ENCODE measurements at places on chromosomes 16 and 17.

DNA sequence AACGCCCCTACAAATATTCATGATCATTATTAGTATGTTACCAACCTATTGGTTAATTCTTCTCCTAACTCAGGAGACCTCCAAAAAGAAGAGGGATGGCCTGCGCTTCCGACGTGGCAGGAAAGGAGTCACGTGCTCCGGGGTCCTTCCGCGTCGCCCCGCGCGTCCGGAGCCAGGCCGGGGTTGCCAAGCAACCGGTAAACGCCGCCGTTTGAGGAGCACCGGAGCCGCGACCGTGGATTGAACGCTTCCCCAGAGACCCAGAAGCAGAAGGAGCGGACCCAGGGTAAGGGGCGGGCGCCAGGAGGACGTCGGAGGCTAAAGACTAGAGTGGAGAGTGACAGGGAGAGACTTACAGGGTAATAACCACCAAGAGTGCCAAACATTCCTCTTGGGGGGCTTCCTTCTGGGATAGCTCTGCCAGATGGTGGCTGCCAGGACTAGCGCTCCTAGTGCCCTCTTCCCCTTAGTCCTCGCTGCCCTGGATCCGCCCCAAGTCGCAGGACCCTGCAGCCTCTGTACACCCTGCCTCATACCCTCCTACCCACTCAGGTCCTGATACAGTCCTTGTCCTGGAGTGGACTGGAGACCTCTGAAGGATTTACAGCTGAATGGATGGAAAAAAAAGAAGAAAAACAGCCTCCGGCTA, at the start of gene DNAI2:
Gene DNAI2, plus strand, starts transcription at position 175 of the 649 bp plus-strand sequence. CDS start 7,584 bp downstream, outside the sequence.
- DNase-seq = no peak

- no peak for DNase-seq
Measured at GRCh38 chr17:49580055-49580721, 4.5 kb downstream of the NXPH3 start.

GRCh38 chr16:80577485-80578280, 36.9 kb downstream of the DYNLRB2 start:
- DNase-seq = no peak

GRCh38 chr17:7989781-7990655, 12.4 kb upstream of the GUCY2D start:
- peak; percentile 85 for DNase-seq

DNA sequence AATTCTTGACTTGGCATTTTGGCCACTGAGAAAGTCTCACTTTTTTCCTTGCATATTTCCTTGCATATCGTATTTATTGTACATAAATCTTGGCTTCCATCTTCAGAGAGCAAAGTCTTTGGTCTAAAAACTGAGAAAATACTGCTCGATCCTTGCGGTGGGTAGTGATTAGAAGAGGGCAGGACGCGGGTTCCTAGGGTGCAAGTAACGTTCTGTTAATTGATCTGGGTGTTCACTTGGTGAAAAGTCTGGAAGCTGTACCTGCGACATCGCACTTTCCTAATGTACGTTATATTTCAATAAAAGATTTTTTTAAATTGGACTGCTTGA, 758 bp upstream of the UBALD2 start:
- no peak for DNase-seq

DNA sequence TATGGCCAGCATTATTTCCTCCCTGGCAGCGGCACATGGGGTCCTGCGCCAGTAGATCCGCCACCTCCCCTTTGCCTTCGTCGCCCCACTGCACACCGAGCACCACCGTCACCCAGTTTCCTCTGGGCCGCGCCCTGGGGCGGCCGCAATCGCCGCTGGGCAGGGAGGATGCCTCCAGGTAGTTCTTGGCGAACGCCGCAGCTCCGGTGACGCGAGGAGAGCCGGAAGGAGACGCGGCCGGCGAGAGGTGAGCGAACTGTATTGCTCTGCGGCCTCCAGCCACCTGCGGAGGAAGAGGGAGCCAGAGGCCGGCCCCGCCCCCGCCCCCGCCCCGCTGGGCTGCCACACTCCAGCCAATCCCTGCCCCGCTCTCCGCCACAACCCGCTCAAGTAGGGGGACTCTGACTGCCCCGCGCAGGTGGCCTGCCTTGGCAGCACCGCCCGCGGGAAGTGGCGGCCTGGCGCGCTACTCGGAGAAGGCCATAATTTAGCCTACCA, 11.8 kb upstream of the SLFN13 start:
- DNase-seq = peak; percentile 43

GRCh38 chr16:49592546-49593423, 219.2 kb downstream of the C16orf78 start:
- peak; percentile 19 for DNase-seq

- DNase-seq = peak; percentile 46
Measured at GRCh38 chr17:78745407-78746088, 36.5 kb downstream of the CYTH1 start.

DNA sequence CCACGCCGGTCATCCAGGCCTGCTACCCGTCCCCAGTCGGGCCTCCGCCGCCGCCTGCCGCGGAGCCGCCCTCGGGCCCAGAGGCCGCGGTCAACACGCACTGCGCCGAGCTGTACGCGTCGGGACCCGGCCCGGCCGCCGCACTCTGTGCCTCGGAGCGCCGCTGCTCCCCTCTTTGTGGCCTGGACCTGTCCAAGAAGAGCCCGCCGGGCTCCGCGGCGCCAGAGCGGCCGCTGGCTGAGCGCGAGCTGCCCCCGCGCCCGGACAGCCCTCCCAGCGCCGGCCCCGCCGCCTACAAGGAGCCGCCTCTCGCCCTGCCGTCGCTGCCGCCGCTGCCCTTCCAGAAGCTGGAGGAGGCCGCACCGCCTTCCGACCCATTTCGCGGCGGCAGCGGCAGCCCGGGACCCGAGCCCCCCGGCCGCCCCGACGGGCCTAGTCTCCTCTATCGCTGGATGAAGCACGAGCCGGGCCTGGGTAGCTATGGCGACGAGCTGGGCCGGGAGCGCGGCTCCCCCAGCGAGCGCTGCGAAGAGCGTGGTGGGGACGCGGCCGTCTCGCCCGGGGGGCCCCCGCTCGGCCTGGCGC, 2.4 kb downstream of the HIC1 start:
- DNase-seq = no peak

GRCh38 chr16:85441189-85441889, 171.8 kb upstream of the GSE1 start:
- no peak for DNase-seq

DNA sequence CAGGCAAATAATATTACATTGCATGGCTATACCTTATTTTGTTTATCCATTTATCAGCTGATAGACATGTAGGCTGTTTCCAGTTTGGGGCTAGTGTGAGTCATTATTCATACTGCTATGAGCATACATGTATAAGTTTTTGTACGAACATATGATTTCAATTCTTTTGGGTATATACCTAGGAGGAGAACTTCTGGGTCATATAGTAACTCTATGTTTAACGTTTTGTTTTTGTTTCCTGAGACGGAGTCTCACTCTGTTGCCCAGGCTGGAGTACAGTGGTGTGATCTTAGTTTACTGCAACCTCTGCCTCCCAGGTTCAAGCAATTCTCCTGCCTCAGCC, 2.4 kb upstream of the ITGAL start:
- peak; percentile 58 for DNase-seq

- DNase-seq = no peak
Measured at GRCh38 chr16:84780544-84781376, 39.0 kb upstream of the CRISPLD2 start.

DNA sequence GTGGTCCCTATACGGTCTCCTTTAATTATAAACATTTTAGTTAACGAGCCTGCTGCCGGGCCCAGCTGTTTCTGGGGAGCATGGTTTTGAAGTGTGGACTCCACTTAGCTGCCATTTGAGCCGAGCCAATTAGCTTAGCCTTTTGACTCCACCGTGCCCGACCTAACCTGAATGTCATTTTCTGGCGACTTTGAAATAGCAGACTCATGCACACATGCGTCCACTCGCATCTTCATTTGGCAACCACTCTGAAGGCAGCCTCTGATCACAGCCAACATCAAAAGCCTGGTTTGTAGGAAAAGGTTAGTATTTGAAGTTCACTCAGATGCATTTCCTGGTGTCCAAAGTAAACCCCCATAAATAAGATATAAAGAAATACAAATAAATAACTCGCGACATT, 16.8 kb downstream of the AXIN2 start:
- DNase-seq = no peak

GRCh38 chr16:21950782-21951521, 2.2 kb upstream of the UQCRC2 start:
- peak; percentile 40 for DNase-seq

DNA sequence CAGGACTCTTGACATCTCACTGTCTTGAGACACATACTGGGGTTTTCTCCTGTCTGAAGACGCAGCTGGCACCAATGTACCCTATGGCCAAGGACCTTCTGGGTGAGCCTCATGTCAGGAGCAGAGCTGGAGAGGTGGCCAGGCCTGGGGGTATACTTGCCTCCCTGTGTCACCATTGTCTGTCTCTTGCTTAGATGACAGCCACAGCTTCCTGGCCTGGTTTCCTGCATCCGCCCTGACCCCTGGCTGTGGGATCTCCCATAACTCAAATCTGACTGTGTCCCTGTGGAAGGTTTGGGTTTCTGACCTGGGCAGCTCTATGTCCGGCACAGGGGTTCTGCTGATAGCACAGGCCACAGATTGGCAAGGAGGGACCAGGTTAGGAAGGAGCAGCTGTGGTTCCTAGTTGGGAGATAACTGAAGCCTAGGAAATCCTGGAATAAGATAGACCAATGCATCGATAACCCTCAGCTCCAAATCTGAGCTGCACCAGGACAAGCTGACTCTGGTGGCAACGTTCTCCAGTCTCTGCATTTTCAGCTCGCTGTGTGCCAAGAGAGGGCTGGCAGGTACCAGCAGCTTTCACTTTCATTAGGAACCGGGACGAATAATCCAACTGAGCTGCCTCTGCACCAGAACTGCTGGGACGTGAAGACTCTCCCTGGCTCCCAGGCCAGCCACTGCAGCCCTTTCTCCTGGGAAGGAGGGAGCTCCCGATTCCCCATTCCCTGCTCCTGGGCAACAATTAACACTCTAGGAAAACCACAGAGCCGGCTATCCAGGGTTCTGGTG, 5.0 kb downstream of the DEXI start:
- no peak for DNase-seq

GRCh38 chr16:280991-281659, 734 bp downstream of the ARHGDIG start:
- DNase-seq = no peak

GRCh38 chr17:77011173-77012011, 129.4 kb upstream of the SEC14L1 start:
- DNase-seq = peak; percentile 31

GRCh38 chr17:17172990-17173389, 33.1 kb downstream of the PLD6 start:
- no peak for DNase-seq

DNA sequence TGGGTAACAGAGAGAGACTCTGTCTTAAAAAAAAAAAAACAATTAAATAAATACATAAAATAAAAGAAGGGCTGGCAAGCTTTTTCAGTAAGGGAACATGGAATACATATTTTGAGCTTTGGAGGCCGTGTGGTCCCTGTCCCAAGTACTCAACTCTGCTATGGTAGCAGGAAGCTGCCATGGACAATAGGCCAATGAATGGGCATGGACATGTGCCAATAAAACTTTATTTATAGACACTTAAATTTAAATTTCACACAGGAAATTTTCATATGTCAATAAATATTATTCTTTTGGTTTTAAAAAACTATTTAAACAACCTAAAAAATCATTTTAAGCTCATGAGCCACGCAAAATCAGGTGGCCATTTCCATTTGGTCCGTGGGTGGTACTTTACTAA, 3.8 kb downstream of the OTOA start:
- no peak for DNase-seq

- no peak for DNase-seq
Measured at GRCh38 chr16:11848842-11849241, 2.5 kb downstream of the RSL1D1 start.

GRCh38 chr17:6487251-6488007, 43.2 kb downstream of the PIMREG start:
- DNase-seq = no peak
